DMS53 (cell line): ENCODE measurements at places on chromosomes 6 and 20.
A peak's percentile ranks its signal among the peaks of the same experiment; 100 is the strongest.

- no peak for DNase-seq
Observed at GRCh38 chr6:3887150-3887700, 38.1 kb downstream of the FAM50B start.

DNA sequence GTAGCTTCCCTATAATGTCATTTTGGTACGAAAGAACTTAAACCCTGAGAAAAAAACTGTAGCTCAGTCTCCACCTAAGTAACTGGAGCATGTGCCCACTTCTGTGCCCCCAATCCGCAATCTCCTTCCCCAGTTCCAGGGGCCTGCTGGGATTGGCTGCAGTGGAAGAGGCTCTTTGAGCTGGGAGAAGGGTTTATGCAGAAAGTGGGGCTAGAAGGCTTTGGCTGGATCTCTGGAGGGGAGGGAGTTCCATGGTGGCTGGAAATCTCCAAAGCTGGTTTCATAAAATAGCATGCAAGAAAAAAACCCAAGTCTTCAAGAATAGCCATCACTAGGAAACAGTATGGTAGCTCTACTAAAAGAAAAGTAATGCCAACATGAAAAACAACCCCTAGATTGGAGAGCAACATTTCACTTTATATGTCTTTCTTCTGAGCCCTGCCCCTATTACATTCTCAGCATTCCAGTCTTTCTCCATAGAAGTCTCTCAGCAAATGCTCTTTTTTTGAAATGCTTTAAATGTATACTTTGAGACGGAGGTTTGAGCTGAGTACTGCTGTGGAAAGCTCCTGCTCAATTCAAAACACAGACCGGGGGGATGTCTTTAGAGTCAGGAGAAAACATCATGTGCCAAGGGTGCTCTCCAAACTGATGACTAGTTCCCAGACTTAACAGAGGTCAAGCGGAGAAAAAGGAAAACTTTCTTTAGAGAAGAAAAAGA is 36.0 kb upstream of the FOXO3 start:
- no peak for DNase-seq

DNA sequence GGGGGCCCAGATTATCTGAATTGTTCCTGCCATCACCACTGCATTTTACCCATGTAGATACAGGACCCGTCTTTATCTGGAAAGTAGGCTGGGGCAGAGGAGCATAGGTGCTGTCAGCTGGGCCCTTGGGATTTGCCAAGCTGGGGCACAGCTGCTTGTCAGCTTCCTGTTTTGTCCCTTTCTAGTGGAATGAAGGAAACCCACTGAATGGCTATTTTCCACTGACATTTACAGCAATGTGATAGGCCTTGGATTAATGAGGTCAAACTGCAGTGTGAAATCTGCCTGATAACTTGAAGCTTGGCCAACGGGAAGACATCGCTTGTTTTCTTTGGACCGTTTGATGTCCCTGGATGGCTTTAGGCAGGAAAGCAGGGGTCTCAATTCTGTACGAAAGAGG is 6.7 kb downstream of the PPP1R16B start:
- DNase-seq: no peak

DNA sequence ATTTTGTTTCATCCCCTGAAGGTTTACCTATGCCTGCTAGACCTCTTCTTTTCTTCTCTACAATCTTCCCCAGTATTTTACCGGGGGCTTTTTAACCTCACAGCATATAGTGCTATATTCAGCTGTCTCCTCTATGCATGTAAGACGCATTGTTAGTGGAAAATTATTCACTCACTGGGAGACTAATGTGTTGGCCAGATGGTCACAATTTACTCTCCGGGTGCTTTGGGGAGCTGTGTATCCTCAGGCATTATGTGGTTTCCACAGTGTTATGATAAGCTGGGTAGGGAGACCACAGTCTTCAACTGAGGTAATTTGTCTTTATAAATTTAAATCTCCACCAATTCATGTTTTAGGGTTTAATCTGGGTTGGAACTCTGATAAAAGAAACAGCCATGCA is 553.8 kb upstream of the PTCHD4 start:
- no peak for DNase-seq

- DNase-seq: peak; percentile 18
Observed at GRCh38 chr6:131937226-131937625, 13.9 kb downstream of the CCN2 start.
